Spinal cord (tissue), 10 donors: ENCODE measurements at places on chromosomes 5 and 9. TPM values are rescaled to one million over a fixed set of nuclear protein-coding genes. Genes with fewer than 3 reads are reported as not detected.

The PCDHB15 gene
- 15.2 TPM for total RNA-seq

DNA sequence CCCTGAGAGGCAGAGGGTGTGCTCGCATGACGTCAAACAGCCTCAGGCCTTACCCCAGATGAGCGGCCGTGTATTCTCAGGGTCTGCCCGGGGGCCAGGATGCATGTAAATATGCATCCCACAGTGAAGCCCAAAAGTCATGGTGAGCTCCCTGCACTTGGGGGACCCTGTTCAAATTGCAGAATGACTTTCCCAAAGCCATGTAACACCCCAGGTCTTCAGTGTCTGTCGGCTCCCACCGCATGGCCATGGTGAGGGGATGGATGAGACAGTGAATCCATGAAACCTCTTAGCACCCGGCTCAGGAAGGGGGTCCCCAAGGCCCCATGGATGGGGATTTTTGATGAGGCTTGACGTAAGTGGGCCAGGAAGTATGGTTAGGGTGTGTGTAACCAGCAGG lies 9.3 kb upstream of the COL5A1 start:
- H3K36me3 ChIP-seq, result no peaks in the 10 kb centered on the region
- DNase-seq, result no peak
- peaks cover 38% of the 10 kb centered on the region for H3K4me1 ChIP-seq
- no peaks in the 10 kb centered on the region for H3K27me3 ChIP-seq
- no peak overlapping the region for H3K4me3 ChIP-seq

- H3K36me3 ChIP-seq, result peaks cover 19% of the 10 kb centered on the region
- H3K27ac ChIP-seq, result no peak overlapping the region
- no peaks in the 10 kb centered on the region for H3K4me1 ChIP-seq
- no peak for DNase-seq
- no peaks in the 10 kb centered on the region for H3K27me3 ChIP-seq
Measured at GRCh38 chr9:89071591-89071990, 80.3 kb downstream of the S1PR3 start.

- H3K36me3 ChIP-seq, result no peaks in the 10 kb centered on the region
- no peak overlapping the region for H3K27ac ChIP-seq
- no peaks in the 10 kb centered on the region for H3K27me3 ChIP-seq
- H3K4me3 ChIP-seq, result no peak overlapping the region
- H3K4me1 ChIP-seq, result no peaks in the 10 kb centered on the region
Measured at GRCh38 chr5:57316798-57317327, 143.0 kb downstream of the GPBP1 start.

DNA sequence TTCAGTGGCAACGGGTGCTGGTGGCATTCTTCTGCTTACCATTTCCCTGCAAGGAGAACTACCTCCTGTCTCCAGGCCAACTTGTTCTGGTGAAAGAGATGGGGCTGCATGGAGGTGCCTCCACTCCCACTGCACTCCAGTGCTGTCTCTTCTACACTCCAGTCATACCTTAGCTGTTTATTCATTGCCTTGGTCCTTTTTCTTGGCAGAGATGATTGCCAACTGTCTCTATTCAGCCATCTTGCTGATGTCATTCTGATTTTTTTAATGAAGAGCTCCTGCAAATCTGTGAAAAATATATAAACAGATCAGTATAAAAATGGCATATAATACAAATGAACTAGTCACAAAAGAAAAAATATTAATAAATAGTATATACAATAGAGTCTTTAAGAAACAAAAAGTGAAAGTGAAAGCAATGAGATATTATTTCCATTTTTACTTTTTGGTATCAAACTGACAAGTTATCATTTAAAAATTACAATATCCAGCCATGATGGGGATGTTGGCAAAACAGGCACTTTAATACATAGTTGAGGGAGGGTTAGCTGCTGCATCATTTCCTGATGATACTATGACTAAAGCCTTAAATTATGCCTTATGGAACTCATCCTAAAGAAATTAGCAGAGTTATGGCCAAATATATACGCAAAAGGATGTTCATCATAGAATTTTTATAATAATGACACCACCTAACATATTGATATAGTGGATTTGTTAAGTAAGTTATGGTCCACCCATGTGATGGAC lies 109.4 kb downstream of the CARTPT start:
- no peaks in the 10 kb centered on the region for H3K36me3 ChIP-seq
- peaks cover 3% of the 10 kb centered on the region for H3K4me1 ChIP-seq
- no peaks in the 10 kb centered on the region for H3K27me3 ChIP-seq
- DNase-seq, result no peak

- H3K27me3 ChIP-seq, result no peaks in the 10 kb centered on the region
- no peak overlapping the region for H3K4me3 ChIP-seq
- no peaks in the 10 kb centered on the region for H3K4me1 ChIP-seq
- DNase-seq, result no peak
- H3K36me3 ChIP-seq, result no peaks in the 10 kb centered on the region
- H3K27ac ChIP-seq, result no peak overlapping the region
Measured at GRCh38 chr9:99015890-99016289, 72.2 kb downstream of the COL15A1 start.
